ENCODE measurements at places on chromosomes 2 and 18.

GRCh38 chr2:149656996-149657395 lies 69.4 kb upstream of the MMADHC start:
- DNase-seq, result no peak

DNA sequence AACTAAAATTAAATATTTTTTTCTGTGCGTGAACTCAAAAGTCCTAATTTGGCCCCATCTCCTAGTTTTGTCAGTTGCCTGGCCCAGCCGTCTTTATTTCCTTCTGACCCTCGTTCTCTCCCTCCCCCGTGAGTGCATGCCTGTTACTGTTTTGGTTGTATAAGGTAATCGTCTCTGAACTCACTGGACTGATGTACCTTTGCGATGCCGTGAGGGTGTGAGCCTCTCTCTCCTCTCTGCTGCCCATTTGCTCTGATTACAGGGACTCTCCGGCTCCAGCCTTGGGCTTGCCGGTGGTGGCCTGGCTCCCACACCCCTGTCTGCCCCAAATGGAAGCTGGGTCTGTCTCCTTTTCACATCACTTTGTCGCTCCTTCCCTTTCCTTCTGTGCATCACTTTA lies 66.5 kb upstream of the RBM44 start:
- no peak for DNase-seq

GRCh38 chr2:71689393-71689792 lies 236.0 kb downstream of the DYSF start:
- no peak for DNase-seq

GRCh38 chr2:100546469-100546868 lies 16.3 kb upstream of the PDCL3 start:
- DNase-seq, result no peak

- no peak for DNase-seq
Observed at GRCh38 chr18:11859903-11860407, 8.7 kb downstream of the CHMP1B start.

DNA sequence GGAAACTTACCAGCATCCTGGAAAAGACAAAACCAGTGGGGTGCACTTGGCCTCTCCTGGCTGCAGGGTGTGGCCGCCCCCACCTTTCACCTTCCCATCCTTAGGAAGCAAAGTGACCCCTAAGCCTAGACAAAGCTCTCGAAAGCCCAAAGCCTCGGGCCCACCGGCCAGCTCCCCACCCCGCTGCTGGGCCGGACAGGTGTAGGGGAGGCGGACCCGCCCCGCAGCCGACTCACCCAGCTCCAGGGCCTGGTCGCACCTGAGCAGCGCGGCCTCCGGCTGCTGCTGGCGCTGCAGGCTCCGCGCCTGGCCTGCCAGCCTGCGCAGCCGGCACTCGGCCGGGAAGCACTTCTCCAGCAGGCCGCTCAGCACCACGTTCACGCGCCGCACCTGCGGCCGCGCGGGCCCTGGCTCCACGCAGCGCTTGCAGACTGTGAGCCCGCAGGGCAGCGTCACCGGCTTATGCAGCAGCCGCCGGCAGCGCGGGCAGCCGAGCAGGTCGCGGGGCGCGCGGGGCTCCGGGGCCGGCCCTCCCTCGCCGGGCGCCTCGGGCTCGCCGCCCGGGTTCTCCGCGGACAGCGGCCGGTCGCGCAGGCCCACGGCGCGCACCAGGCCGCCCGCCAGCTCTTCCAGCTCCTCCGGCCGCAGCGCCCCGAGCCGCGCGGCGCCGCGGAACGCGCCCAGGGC lies 979 bp downstream of the LONRF2 start:
- DNase-seq, result no peak

GRCh38 chr2:99640635-99641151 lies 150.9 kb upstream of the REV1 start:
- no peak for DNase-seq

DNA sequence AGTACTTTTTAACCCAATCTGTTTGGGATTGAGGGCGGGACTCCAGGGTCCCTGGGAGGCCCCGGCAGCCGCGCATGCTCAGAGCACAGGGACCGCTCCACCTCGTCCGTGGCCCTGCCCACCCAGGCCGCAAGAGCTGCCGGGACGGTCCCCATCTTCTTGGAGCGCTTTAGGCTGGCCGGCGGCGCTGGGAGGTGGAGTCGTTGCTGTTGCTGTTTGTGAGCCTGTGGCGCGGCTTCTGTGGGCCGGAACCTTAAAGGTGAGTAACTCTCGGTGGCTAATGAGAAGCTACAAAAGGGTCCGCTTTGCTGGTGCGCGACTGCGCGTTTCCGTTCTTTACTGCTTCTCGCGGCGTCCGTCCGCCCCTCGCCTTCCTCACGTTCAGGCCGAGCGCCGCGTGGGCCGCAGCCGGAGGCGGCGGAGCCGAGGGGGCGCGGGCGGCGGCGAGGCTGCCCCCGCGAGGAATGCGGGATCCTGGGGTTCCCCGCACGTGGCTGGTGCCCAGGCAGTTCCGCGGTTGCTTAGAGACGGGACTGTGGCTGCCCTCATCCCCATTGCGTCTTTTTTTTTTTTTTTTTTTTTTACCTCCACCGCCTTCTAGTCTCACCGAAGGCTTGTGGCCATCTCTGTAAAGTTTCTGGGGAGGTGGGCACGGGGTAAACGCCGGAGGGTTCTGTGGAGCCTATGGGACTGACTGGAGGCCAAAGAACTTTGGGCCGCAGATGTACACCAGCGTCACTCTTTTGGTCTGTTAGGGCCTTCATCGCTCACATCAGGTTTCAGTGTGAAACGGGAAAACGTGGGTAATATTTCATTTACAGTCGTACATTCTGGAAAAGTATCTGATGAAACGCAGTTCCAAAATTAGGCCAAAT lies at the start of gene SSB:
Gene SSB, plus strand, starts transcription at position 154 of the 875 bp plus-strand sequence. CDS start 2,090 bp downstream, outside the sequence.
- peak; percentile 95 for DNase-seq

DNA sequence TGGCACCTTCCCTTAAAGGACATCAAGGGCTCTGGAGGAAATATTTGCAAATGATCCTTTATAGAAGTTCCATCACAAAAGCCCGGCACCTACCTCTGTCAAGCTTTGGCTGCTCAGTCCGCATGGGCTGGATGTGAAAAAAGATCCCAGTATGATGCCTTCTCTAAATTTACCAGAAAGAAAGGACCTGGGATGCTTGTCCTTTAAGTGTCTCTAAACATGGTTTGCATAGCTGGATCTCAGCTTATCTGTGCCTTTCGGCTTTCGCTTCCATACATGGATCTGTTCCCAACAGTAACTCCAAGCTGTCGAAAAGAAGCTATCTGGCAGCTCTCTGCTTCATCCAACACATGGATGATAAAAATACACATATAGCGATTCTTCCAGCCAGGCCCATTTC lies 60.4 kb upstream of the SLC8A1 start:
- no peak for DNase-seq

GRCh38 chr2:221360312-221360711 lies 211.8 kb downstream of the EPHA4 start:
- no peak for DNase-seq

DNA sequence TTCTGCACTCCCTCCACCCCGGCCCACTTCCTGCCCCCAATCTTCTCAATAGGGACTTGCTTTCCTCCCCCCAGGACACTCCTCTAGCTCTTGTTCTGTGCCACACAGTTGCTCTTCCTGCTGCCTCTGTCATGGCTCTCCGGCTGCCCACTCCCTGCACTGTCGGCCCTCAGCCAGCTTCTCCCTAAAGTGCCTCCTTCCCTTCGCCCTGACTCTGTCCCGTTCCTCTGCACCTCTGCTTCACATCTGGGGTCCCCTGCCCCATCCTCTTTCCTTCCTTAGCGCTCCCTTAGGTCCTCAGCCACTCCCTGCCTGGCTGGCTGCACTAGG lies 132.1 kb downstream of the CABLES1 start:
- no peak for DNase-seq

- DNase-seq, result no peak
Observed at GRCh38 chr2:157318884-157319283, 6.7 kb downstream of the ERMN start.

DNA sequence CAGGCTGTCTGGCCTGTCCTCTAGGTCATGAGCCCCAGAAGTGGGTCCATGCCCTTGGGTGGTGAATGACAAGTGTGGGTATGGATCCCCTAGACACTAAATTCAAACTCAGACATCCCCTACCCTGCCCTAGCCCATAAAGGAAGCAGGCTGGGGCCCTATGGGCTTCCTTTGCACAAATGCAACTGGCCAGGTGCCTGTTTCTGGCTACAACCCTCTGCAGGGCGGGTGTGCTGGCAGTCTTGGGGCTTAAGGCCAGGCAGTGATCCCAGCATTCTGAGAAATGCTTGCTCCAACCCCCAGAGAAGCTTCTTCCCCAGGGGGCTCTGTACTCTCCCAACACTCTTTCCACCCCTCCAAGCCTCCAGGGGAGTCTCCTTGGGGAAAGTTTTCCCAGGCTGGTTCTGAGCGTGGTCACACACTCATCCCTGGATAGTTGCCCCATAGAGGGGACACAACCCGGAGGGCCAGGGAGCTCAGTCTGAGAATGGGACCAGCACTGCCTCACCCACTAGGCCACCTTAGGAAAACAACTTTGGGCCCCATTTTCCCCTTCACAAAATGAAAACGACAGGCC lies 16.6 kb upstream of the ASPRV1 start:
- DNase-seq, result no peak

DNA sequence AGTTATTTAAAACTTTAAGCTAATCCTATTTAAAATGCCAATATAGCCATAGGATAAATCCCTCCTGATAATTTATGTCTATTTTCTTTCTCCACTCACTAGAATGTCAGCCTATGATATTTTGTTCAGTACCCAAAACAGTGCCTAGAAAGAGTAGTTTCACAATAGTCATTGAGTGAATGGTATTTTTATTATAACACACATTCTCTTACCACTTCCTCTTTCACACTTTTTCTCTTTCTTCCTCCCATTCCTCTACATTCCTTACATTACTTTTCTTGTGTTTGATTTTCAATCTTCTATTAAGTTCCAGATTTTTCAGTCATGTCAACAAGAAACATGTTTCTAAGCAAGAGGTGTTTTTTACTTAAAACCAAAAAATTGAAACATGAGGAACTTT lies 327.6 kb upstream of the UBE2E3 start:
- no peak for DNase-seq

- DNase-seq, result no peak
Observed at GRCh38 chr2:141362311-141362710, 768.5 kb downstream of the LRP1B start.

DNA sequence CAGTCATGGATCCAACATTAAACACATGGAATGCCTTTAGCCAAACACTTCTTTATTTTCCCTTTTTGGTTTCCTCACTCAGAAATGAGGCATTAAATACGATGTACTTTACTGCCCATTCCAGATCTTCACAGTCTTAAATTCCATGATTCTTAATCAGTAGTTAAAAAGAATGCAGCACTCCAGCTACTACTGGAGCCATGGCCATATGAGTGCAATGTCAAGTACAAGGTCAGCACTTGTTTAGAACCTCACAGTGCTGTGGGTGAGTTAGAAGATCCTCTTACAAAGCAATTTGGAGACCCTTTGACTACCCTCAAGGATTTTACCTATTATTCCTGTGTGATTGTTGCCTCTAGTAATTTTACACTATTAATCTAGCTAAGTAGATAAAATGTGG lies 550.3 kb upstream of the LRRTM1 start:
- no peak for DNase-seq

DNA sequence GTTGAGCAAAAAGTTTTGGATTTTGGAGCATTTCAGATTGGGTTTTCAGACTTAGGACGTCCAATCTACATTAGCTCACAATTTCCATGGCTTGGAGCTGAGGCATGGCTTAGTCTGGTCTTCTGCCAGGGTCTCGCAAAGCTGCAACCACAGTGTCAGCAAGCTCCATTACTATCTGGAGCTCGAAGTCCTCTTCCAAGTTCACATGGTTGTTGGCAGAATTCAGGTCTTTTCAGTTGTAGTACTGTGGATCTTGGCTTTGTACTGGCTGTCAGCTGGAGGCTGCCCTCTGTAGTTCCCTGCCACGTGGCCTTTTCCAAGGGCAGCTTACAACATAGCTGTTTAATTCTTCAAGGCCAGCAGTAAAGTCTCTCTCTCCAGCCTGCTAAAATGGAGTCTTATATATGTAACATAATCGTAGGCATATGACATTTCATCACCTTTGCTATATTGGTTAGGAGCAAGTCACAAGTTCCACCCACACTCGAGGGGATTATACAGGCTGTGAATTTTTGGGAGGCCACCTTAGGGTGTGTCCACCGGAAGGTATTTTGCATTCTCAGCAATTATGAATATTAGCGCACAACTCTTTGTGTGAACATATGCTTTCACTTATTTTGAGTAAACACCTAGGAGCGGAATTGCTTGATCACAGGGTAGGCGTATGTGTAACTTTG lies 41.5 kb upstream of the EPC2 start:
- DNase-seq, result no peak

- DNase-seq, result no peak
Observed at GRCh38 chr18:3982541-3982940, 472.6 kb downstream of the DLGAP1 start.

DNA sequence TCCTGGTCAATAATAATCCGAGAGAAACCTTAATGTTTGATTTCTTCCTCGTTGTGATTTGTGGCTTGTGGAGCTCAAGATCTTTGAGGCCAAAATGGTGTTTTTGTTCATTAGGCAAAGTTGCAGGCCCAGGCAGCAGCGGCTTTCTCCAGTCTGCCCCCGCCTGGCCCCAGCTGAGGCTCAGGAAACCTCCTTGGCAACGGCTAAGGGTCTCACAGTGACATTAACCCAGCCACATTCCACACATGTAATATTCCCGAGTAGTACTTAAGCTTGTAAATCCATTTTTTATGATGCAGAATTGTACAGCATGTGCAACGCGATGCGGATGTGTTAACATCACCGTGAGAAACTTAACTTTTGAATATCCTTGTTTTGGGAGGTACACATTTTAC lies 200.1 kb downstream of the BCL11A start:
- no peak for DNase-seq

DNA sequence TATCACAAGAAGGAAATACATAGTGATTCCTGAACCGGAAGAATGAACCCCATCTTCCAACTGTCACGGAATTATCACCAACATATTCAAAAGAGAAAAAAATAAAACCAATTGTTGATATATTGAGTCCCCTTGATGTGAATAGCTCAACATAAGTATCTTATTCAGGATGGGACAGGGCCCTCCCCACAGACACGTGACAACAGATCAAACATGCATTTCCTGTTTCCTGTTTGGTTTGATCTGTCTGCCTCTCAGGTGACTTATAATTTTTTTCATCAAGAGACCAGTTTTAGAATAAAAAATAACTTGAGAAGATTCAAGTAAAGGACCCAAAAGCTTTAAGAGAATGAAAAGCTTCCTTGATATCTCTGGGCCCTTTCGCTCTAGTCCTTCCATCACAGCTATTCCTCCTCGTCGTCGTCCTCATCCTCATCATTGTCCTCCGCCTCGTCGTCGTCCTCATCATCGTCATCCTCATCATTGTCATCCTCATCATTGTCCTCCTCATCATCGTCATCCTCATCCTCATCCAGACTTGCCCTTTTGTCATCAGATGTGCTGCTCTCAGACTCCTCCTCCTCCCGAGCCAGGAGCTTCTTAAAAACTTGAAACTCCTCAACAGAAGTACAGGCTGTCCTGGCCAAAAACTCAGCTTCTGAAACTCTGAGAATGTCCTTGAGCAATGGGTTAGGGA lies 6.3 kb downstream of the MTERF4 start:
- DNase-seq, result peak; percentile 78

GRCh38 chr2:54949431-54949830 lies 100.8 kb downstream of the RTN4 start:
- no peak for DNase-seq

Data from CD4-positive, alpha-beta memory T cell (primary cell).